Dermis blood vessel endothelial cell (primary cell): ENCODE measurements at places on chromosomes 2 and 18.

GRCh38 chr2:55302241-55302640 is 33.2 kb upstream of the MTIF2 start:
- DNase-seq, result no peak

- DNase-seq, result peak; percentile 5
These were observed 7.2 kb upstream of the ABCB11 start for GRCh38 chr2:169038338-169038757.

- peak; percentile 80 for DNase-seq
These were observed 761.8 kb upstream of the ACVR2A start for GRCh38 chr2:147082850-147083522.

- no peak for DNase-seq
These were observed 1.9 kb upstream of the IL36RN start for GRCh38 chr2:113057117-113057516.

- DNase-seq, result no peak
These were observed 14.4 kb downstream of the ELAC1 start for GRCh38 chr18:50982086-50982801.

DNA sequence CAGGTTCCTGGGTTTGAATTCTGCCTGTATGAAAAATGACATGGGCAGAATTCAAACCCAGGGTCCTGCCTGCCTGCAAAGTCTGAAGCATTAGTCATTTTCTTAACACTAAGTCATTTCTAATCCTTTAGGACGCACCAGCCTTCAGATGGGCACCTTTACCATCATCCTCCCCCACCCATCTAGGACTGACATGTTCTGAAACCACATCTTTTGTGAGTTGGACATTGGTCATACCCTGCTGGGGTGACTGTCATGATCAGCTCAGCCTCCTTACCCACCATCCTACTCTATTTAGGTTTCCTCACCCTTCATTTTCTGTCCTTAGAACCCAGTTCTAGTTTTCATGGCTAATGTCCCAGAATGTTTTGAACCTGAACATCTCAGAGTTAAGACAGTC is 104.9 kb downstream of the TRIB2 start:
- DNase-seq, result no peak

- DNase-seq, result no peak
These were observed 44.3 kb upstream of the SCLY start for GRCh38 chr2:238016526-238016925.

DNA sequence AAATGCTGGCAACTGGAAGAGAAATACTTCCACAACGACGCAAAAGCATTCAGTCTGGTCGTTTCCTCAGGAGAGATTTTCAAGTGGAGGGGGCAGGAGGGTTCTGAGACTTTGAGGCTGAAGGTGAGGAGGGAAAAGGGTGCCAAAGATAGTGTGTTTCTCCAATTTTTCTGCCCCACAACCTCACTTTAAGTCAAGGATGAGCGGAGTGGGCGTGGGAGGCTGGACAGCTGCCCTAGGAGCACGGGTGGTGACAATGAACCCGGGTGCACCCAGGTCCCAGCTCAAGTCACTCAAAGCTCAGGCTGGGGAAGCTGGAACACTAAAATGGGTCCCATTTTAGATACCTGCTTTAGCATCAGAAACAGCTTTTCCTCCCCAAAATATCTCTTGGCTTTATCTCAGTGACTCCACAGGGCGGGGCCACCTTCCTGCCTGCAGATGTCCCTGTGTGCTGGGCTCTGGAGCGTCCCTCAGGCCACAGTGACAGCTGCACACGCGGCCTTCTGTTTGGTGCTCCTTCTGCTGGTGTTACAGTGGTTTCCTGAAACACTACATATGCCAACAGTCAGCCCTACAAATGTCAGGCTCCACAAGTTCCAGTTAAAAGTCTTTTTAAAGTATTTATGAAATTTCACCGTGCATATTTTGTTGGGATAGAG is 1.4 kb upstream of the MBP start:
- no peak for DNase-seq

DNA sequence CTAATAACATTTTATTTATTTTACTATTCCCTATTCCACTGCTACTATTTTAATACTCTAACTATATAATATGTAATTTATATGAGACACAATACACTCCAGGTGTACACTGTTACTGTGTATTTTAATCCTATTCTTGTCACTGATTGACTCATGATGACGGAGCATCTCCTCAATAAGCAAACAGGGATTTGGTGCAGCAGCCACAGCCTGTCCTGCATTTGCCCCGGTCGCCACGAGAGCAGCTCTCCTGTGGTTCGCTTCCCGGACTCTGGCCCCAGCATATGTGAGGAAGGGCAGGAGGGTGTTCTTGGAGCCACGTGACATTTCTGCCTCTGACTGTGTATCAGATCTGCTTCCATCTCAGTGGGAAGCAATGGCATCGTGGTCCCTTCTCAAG is 74.1 kb upstream of the PXDN start:
- DNase-seq, result no peak

DNA sequence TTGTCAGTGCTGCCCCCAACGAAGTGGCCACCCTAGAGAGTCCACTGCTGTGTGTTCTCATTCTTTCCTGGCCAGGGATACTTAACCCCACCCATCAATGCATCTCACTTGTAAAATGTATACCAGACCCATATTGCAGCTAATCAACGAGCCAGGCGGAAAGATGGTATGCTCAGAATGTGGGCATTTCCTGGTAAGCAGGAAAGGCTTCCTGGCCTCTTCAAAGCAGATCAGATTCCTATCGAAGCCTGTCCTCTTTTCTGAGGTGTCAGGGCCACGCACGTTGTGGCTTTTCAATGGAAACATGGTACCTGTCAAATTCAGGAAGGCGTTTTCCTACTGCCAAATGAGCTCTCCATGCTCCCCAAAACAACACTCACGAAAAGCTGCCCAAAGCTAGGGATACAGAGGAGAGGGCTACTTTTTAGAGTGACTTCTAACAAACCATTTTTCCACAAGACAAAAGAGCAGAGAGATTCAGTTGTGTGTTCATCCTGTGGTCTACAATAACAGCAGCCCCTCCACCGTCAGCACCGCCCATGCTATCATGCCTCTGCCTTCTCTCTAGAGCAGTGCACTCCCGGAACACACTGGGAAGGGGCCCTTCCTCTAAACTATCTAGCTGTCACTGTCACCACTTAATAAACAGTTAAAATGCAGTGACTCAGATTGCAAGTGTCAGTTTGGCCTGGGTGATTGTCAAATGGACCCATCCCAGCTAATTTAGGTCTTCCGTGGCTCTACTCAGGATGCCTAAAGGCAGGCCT is 535.1 kb downstream of the RNF144A start:
- no peak for DNase-seq

DNA sequence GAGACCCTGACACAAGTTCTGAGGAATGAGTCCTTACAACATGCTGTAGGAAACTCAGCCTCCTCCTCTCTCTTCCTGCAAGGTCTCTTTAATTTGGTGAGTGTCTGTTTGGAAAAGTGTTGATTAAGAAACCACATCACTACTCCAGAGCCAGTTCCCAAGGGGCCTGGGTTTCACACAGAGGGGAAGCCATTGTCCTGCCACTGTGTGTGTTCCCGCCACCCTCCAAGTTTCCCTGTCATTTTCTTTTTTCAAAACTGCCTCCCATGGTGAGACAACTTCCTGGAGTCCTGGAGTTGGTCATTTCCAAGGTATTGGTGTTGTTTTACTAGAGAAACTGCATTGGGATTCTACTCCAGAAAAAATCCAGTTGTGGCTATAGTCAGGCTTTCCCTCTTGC is 232.0 kb upstream of the PARD3B start:
- DNase-seq, result peak; percentile 7

DNA sequence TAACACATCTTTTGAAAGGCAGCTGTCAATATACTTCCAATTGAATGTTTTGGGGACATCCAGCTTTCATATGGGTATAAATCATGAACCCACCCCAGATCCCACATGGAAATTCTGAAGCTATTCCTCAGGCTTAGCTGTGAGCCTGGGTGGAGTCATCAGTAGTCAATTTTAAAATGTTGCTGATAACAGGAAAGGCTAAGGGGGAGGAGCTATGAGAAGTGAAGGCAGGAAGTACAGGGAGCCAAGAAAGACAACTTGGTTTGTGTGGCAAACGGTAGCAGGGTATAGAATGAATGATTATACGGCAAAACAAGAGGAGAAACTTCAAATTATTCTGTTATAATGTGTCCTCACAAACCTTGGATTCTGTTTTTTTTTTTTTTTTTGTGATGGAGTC is 108.6 kb downstream of the QPCT start:
- DNase-seq, result peak; percentile 45

DNA sequence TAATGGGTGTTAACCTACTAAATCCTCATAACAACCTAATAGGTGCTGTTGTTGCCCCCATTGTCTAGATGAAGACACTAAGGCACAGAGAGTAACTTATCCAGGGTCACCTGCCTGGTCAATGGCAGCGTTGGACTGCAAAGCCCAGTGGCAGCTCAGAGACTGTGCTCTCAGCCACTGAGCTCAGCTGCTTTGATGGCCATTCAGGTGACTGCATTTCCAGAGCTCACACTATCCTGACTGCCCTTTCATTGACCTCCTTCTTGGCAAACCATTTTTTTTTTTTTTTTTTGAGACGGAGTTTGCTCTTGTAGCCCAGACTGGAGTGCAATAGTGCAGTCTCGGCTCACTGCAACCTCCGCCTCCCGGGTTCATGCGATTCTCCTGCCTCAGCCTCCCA is 115.2 kb downstream of the MAPK4 start:
- no peak for DNase-seq

DNA sequence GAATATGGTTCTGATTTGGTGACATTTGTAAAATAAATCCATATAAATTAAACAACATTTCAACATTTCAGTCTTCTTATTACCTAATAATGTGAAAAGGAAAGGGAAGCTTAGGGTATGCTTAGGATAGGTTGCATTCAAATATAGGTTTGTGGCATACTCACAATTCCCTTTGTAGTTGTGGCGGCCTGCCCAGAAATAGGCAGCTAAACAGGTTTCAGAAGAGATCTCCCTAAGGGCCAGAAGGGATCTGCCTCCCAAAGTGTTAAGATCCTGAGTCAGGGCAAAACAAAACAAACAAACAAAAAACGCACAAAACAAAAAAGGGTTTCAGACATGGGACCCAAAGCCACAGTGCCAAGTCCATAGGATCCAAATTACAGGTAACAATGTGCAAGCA is 41.4 kb upstream of the TCF7L1 start:
- no peak for DNase-seq

GRCh38 chr2:238231251-238231793 is 8.5 kb downstream of the HES6 start:
- peak; percentile 73 for DNase-seq

DNA sequence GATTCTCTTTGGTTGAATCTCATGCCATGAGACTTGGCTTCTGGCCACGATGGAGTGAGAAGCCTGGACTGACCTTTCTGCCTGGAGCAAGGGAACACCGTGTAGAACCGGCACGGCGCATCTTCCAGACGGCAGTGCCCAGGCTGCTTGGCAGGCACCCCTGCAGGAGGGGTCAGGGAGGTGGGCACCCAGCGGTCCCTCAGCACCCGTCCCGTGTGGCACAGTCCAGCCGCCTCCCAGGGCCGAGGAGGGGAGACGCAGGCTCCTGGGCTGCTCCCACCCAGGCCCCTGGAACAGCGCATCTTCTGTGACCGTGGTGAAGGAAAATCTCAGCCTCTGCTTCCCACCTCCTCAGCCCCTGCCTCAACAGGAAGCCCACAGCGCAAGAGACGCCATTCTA is 95.7 kb downstream of the CMPK2 start:
- DNase-seq, result no peak

DNA sequence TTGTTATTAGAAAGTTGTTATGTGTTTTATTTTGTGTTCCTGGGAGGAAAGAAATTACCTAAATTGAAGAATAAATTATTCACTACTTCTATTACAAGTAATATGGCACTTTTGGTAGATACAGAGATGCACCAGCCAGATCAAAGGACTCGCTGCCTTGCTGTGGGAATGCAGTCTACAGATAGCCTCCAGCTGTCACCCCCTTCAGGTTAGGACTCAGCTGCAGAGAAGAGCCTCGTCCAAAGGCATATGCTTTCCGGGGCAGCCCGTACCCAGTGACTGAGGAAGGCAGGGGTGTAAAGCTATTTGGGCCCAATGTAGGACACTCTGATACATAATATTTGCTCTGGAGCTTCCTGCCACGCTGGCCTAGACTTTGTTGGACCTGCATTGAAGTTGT is 90.2 kb downstream of the CCDC148 start:
- DNase-seq, result no peak

DNA sequence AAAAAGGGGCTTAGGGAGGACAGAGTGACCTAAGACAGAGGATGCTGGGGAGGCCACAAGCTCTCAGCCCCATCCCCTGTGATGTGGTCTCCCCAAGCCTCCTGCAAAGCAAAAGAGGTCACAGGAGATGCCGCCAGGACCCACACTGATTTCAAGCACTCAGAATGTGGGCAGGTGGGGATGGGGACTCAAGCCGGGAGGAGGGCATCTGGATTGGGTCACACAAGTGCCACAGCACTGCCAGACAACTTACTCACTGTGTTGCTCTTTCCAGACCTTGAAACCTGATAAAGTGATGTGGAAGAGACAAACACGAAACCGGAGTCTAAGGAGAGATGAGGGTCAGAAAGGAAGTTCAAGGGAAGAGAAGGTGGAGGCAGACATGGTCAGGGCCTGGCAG is 95.7 kb downstream of the TTC32 start:
- no peak for DNase-seq

GRCh38 chr2:229943770-229944449 is 21.6 kb downstream of the FBXO36 start:
- DNase-seq, result peak; percentile 65

- no peak for DNase-seq
These were observed 191.3 kb upstream of the KCNJ3 start for GRCh38 chr2:154507186-154507585.

DNA sequence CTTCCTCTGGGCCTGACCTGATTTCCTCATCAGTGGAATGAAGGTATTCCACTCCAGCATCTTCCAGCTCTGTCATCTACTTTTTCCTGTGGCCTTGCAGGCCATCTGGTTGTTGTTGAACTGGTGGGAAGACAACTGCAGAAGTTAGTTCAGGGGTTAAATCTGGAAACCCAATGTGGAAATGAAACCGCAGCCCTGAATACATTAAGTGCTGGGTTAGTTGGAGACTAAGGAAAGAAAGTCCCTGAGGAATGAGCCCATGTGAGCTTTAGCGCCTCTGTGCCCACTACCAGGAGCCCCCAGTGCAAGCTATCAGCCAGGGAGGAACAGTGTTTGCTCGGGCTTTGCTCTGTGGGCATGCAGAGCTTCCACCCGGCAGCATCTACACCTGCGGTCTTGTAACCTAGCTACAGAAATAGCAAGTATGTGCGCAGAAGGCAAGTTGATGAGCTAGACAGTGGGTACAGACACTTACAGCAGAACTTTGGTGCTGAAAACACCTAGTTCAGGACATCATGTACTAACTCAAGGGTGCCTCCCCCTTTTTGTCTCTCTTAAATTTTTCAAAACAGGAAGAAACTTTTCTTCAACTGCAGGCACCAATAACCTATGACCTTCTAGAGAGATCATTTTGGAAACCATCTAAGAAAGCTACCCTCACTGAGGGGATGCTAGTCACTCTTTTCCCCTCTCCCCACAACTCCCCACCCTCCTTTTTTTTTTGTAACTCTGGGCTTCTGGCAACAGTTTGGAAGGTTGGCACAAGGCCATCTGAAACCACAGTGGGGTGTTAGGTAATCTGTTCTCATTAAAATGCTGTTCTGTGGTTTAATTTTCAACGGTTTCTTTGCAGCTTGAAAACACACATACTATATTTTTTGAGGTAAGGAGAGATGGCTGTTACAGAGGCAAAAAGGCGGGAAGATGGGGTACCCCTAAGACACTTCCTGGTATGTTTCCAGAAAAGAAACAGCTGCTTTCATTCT is 18.3 kb upstream of the CXCR4 start:
- DNase-seq, result no peak

- DNase-seq, result no peak
These were observed 97.3 kb downstream of the DOCK10 start for GRCh38 chr2:224944707-224945547.

GRCh38 chr2:63846487-63846886 is 4.8 kb downstream of the UGP2 start:
- no peak for DNase-seq

GRCh38 chr2:73250872-73251846 is 17.1 kb downstream of the CCT7 start:
- DNase-seq, result no peak
